ENCODE measurements at places on chromosomes 13 and 19. TPM values are rescaled to one million over a fixed set of nuclear protein-coding genes. Genes with fewer than 3 reads are reported as not detected.

- DNase-seq = no peak
Observed at GRCh38 chr13:114199954-114200353, 20.9 kb downstream of the CFAP97D2 start.

DNA sequence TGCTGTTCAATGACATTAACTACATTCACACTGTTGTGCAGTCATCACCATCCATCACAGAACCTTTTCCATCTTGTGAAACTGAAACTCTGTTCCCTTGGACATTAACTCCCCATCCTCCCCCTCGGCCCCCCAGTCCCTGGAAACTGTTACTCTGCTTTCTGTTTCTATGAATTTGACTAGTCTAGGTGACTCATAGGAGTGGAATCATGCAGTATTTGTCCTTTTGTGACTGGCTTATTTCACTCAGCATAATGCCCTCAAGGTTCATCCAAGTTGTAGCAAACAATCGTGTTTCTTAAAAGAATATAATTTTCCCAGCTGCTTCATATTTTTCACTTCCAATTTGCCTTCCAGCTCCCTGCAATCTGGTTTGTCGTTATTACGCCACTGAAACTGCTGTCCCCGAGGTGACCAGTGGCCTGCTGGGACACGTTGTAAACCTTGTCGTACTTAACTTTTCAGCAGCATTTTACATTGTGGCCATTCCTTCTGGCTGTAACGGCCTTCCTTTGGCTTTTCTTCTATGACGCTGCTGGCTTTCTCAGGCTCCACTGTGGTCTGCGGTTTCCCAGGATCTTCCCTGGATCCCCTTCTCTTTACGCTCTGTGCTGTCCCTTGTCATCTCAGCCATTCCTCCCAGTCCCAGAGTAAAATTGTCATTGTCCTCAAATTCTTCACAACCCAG, 74.0 kb downstream of the DHRS12 start:
- peak; percentile 26 for DNase-seq

GRCh38 chr13:108508263-108508662, 121.1 kb upstream of the MYO16 start:
- no peak for DNase-seq

DNA sequence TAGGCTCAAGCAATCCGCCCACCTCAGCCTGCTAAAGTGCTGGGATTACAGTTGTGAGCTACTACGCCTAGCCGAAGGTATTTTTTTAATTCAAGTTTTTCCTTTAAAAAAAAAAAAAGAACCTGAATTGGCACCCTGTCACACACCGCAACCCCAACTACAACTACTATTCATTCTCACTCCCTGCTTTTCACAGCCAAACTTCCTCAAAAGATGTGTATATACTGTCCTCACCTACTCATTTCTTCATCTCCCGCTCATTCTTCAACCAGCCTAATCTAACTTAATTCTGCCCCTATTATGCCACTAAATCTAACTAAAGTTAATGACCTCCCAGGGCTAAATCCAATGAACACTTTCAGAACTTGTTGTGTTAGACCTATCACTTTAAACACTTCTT, 12.7 kb upstream of the WBP4 start:
- no peak for DNase-seq

GRCh38 chr13:105135852-105136615, 1399.4 kb downstream of the EFNB2 start:
- no peak for DNase-seq

GRCh38 chr19:2578901-2579677, 103.2 kb downstream of the GADD45B start:
- DNase-seq = peak; percentile 77

GRCh38 chr19:36420961-36421748, 2.7 kb upstream of the ZFP82 start:
- DNase-seq = no peak

GRCh38 chr19:21584537-21584936, 79.1 kb downstream of the ZNF429 start:
- DNase-seq = no peak

GRCh38 chr13:27352698-27353097, 71.7 kb upstream of the GTF3A start:
- DNase-seq = no peak

- no peak for DNase-seq
Observed at GRCh38 chr19:1374250-1374577, 9.5 kb upstream of the NDUFS7 start.

- no peak for DNase-seq
Observed at GRCh38 chr19:601790-602189, 12.1 kb downstream of the HCN2 start.

GRCh38 chr19:47614559-47614958, 5.6 kb downstream of the BICRA start:
- DNase-seq = no peak

DNA sequence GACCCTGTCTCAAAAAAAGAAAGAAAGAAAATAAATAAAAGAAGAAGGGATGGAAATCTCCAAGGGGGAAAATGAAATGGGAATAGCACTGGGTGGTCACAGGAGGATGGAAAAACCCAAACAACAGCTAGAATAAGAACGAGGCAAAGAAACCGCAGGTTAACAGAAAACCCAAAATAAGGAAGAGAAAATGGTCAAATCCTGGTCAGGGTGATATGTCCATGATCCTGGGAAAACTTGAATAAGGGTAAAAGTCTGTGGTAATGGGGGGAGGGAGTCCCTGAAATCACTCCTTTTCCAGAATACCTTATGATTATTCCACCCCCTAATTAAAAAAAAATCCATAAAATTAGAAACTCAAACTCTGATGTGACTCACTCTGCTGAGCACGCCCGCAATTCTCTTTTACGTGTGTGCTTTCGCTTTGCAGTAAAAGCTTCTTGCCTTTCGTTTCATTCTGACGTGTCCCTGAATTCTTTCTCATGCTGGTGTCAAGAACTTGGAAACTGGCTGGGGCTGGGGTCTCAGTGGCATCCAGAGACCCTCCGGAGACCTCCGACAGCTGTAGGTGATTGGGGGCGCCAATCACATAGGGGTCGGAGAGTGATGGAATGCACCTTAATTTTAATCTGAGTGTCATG, 4.3 kb upstream of the NAXD start:
- DNase-seq = peak; percentile 43

DNA sequence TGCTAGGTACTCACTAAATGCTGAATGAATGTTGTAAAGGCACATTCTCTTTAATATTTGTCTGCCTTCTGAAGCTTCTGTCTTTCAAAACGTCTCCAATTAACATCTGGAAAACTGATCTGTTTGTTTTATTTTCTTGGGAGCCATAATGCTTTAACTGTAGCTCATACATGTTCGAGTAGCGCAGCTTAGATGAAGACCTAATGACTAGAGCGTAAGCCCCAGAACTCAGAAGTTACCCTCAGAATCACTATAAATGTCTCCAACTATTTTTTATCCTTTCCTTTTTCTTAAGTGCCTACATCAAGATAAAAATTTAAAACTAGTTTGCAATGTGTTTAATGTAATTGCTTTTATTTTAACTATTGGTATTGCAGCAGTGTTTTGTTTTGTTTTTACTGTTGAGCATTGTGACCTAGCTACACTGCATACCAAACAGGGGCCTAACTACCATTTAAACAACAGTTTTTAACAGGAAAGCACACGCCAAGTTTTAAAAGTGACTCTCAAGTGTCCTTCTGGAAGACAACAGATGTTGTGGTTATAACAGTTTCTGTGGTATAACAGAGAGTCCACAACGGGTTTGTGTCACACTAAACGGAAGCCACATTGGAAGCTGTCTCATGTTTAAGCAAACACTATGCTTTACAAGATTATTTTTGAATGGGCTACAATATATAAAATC, 42.0 kb downstream of the MRPL57 start:
- peak; percentile 49 for DNase-seq

DNA sequence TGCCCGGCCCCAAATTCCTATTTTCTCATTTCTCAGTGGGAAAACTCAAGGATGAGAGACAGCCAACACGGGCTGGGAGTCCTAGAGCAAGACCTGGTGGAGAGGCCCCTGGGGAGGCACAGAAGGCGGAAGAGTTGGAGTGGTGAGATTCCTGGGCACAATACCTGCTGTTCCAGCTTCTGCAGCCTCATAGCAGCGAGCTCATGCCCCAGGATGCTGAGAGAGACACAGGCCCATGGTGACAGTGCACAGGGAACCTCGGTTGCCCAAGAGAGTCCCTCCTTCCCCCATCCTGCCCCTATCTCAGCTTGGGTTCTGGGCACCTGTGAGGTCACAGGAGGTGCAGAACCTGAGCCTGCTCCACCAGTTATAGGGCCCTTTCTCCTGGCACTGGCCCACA, 1.4 kb downstream of the TULP2 start:
- no peak for DNase-seq

DNA sequence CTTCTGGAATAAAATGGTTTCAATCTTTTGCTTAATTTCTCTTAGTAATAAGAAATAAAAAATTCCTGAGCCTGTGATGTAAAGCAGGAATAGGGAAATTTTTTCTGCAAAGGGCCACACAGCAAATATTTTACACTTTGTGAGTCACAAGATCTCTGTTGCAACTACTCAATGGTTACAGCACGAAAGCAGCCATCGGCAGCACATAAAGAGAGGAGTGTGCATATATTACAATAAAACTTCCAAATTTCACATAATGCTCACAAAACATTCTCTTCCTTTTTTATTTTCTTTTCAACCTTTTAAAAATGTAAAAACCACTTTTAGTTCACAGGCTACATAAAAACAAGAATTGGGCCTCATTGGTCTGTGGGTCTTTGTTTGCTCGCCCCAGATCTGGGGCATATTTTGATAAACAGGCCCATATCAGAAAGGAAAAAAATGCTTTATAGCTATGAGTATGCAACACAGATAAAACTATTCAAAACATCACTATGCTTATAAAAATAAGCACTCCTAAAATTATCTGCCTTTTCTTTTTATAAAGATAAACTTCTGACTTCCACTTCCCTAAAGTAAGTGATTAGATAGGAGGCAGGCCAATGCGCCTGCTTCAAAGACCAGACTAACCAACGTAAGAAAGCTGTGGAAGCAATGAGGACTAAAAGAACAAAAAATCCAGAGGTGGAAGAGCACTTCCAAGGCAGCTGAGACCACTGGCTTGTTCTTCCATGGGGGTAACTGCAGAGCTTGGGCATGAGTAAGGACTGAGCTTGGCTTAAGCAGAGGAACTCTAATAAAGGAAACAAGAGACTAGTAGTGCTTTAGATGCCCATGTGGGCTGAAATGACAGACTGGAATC, 26.5 kb downstream of the MYCBP2 start:
- no peak for DNase-seq

DNA sequence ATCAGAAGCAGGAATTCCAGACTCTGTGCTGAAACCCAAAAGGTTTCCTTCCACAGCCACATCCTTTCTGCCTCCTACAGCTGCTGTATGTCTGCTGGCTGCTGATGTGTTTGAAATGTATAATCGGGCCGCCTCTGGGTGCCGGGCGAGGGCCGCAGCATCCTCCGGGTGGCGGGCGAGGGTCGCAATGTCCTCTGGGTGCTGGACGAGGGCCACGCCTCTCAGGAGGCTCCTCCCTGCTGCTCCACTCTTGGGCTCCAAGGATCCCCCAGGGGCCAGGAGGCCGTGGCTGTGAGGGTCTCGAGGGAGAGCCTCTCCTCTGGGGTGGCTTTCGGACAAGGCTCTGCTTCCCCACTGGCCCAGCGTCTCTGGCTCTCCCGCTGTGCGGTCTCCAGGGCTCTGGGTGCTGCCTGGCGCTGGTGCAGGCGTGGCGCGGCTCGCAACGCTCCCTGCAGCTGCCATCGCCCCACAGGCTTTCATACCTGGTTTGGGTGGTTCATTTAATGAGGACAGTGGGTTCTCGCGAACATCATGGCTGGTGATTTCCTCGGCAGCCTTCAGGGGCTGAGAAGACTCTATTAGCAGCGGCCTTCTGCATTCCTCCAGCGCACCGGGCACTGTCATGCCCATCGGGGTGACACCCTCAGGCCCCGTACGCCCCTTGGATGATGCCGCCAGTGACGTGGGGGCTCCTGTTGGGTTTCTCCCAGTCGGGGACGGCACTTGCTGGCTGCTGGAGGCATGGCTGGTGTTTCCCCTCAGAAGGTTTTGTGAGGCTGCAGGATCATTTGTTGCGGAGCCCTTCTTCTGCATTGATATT, 41.8 kb upstream of the GRTP1 start:
- DNase-seq = no peak

- no peak for DNase-seq
Observed at GRCh38 chr19:39296055-39296645, at the start of gene IFNL1. Gene IFNL1 (plus strand): TSS chr19:39296407. CDS start chr19:39296422, 15 bp downstream.

- no peak for DNase-seq
Observed at GRCh38 chr13:22285867-22286266, 615.0 kb downstream of the FGF9 start.

DNA sequence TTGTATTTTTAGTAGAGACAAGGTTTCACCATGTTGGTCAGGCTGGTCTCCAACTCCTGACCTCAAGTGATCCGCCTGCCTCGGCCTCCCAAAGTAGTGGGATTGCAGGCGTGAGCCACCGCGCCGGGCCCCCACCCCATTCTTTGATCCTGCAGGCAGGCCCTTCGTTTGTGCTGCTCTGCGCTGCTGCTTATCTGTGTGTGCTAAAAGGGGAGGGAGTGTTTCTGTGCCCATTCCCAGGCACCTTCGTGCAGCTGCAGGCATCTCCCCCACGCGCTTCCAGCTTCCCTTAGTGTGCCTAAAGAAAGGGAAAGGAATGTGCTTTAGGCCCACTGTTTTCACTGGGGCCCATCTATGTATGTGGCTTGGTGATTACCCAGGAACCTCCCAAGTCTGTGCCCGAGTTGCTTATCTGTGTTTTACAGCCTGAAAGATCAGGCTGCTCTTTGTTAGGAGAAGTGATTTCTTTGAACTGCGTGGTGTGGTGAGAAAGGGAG, 27.2 kb downstream of the EPN1 start:
- DNase-seq = no peak

DNA sequence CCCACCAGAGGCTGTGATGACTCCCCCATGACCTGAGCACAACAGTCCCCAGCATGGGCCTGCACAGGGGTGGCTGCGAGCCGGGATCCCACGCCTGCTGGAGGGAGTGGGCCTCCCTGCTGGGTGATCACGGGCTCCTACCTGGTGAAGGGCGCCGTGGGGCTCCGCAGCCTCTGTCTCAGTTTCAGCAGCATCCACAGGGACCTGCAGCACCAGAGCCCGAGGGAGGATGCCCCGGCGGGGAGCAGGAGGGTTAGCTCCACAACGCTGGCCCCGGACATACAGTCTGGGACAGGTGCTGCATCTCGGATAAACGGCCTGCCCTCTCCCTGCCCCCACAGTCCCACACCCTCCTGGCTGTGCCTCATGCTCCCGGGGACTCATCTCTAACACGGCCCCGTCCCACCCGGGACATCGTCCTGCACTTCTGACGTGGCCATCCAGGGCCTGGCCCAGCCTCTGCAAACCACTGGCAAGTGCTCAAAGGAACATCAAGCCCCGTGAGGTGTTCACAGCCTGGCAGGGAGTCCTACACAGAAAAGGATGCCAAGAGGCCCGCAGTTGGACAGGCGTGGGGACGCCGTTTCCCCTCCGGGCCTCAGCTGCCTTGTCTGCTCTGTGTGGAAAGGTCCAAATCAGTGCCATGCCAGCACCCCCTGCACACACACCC, 10.5 kb downstream of the PEX11G start:
- no peak for DNase-seq

- no peak for DNase-seq
Observed at GRCh38 chr19:16889366-16889882, 625 bp downstream of the F2RL3 start.

- DNase-seq = no peak
Observed at GRCh38 chr19:55066107-55066709, 3.3 kb upstream of the RDH13 start.

USHBP1 gene
- 0.38 TPM for total RNA-seq

ZNF837 gene
- 1.7 TPM for total RNA-seq

PRR19 gene
- 0.91 TPM for total RNA-seq

GRWD1 gene
- total RNA-seq = 25.6 TPM

ZNF154 gene
- 0.70 TPM for total RNA-seq

FGF21 gene
- not detected for total RNA-seq

CEACAM5 gene
- total RNA-seq = not detected

CARS2 gene
- 53.5 TPM for total RNA-seq

RNASEH2B gene
- total RNA-seq = 90.5 TPM

FXYD1 gene
- 3.3 TPM for total RNA-seq

CALR3 gene
- not detected for total RNA-seq

ZNF816 gene
- 11.8 TPM for total RNA-seq
